ENCODE measurements at places on chromosomes 7 and 10. TPM values are rescaled to one million over a fixed set of nuclear protein-coding genes. Genes with fewer than 3 reads are reported as not detected.

DNA sequence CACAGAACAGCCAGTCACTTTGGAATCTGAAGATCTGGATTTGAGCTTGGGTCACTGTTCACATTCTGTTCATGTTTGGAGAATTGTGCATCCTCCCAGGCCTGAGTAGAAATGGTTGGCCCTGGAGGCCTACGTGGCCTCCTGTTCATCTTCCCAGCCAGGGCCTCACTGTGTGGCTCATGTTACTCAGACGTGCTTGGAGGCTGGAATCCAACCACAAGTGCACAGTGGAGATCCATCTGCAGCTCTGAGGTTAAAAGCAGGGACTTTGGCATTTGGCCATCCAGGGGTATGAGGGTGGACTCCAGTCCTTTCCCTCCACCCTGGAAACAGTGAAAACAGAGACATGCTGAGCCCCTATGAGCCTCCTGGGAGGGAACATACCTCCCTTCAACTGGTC lies 709.0 kb upstream of the IGFBP3 start:
- no peak for DNase-seq

- DNase-seq, result no peak
Observed at GRCh38 chr7:44293561-44294324, 31.7 kb downstream of the CAMK2B start.

DNA sequence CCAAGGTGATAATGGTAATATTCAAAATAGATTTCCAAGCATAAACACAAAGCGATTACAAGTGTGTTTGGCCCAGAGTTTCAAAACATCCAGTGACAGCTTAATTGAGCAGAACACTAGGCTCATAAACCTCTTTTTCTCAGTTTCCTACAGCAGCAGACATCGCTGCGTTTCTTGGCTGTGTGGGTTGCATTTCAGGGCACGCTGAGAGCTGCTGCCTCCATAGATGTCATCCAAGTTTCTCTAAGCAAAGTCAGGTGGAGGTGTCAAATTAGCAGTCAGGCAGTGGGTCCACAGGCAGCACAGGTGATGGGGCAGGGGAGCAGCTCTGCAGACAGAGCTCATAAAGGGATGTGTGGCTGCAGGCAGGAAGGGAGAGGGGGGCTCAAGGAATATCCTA lies 50.5 kb upstream of the COL13A1 start:
- no peak for DNase-seq

DNA sequence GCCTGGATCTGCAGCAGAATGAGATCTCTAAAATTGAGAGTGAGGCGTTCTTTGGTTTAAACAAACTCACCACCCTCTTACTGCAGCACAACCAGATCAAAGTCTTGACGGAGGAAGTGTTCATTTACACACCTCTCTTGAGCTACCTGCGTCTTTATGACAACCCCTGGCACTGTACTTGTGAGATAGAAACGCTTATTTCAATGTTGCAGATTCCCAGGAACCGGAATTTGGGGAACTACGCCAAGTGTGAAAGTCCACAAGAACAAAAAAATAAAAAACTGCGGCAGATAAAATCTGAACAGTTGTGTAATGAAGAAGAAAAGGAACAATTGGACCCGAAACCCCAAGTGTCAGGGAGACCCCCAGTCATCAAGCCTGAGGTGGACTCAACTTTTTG lies 21.4 kb downstream of the LRRC17 start:
- no peak for DNase-seq

- no peak for DNase-seq
Observed at GRCh38 chr10:121503587-121504051, 94.6 kb downstream of the FGFR2 start.

GRCh38 chr7:92547579-92547978 lies 19.0 kb downstream of the RBM48 start:
- no peak for DNase-seq

DNA sequence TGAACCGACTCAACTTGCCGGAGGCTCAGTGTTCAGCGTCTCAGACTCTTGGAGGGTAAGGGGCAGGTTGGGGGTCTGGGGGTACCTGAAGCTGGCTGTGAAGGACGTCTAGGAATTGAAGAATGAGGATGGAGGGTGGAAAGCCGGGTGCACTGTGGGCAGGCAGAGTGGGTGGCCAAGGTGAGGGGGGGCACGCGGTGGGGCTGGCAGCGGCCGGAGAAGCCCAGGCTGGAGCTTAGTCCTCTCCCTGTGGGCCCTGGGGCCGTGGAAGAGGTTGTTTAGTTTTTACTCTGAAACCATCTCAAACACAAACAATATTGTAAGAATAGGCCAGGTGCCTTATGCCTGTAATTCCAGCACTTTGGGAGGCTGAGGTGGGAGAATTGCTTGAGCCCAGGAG lies 83.4 kb downstream of the UNCX start:
- no peak for DNase-seq

DNA sequence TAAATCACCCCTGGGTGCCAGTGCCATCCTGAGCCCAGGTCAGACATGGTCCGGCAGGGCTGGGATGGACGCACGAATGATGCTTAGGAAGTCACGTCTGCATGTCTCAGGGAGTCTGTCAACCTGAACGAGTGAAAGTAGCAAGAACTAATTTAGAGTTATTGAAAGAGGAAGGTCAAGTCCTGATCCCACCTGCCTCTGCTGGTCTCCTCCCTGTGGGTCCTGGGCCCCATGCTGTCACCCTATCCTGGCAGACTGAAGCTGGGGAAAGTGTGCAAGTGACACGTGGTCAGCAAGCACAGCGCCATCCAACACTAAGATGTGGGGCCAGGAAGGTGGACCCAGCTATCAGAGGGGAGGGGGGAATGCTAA lies 26.1 kb upstream of the GRID1 start:
- DNase-seq, result no peak

DNA sequence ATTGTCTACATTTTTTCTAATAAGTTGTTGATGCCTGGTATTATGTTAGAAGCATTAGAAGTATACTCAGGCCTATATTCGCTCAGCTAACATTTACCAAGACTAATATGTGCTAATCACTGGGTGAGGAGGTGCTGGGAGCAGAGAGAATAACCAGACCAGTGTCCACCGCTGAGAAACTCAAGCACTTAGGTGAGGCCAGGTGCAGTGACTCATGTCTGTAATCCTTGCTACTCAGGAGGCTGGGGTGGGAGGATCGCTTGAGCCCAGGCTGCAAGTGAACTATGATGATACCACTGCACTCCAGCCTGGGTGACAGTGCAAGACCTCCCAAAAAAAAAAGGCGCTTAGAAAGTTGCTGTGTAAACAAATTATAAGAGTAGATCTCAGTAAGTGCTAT lies 182.2 kb upstream of the AOAH start:
- DNase-seq, result no peak

- DNase-seq, result no peak
Observed at GRCh38 chr10:69346776-69347175, 68.5 kb downstream of the HK1 start.

DNA sequence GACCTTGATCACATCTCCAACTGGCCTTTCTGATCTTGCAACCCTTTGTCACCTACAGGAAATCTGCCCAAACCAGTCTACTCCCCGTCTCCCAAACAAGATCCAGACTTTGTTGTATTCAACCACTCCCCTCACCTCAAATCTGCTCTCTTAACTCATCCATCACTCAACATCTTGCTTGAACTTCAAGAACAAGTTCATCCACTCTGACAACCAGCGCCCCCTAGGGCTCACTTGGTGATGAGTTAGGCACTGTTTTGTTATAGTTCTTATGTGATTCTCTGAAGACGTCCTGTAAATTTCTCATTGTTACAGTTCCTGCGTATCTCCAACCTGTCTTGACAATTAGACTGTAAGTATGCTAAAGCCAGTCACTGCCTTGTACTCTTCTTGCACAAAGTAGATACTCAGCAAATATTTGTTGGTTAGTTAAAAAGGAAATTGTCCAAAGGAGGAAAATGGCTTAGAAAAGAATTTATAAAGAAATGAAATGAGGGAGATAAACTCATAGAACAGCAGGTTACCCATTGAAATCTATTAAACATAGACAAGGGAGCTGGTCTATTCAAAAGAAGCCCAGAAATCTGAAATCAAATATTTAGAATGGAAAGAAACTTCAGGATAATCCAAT lies 5.3 kb downstream of the FRMD4A start:
- peak; percentile 9 for DNase-seq

DNA sequence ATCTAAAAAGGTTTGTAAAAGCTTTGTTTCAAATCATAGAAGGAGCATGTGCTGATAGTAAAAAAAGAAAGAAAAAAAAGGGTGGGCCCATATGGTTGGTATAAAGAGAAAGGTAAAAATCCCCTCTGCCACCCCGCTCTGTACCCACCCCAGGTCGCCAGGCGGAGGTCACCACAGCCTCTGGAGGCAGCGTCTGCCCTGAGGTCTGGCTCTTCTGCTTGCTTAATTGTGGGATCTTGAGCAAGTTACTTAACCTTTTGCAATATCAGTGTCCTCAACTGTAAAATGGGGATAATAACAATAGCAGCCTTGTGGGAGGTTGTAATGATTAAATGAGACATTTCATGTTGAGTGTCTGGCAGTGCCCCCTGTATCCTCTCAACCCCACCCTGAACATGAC lies 10.7 kb upstream of the PCBD1 start:
- no peak for DNase-seq

DNA sequence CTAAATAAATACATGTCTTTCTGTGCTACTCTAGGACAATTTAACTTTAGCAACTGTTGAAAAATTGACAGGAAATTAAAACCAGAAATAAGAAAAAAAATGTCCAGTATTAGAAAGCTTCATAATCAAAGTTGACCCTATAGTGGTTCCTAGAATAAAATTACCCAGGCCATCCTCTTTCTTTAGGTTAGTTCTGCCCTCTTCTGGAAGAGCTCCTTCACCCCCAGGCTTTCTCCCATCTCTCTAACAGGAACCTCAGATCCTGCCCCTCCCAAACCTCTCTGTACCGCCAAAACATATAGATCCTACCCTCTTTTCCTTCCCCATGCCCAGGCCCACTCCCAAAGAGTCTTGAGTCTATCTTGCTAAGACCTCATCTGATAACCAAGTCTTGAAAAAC lies 159.4 kb upstream of the CDK1 start:
- DNase-seq, result no peak

- no peak for DNase-seq
Observed at GRCh38 chr10:45456822-45457221, 82.8 kb downstream of the ALOX5 start.

DNA sequence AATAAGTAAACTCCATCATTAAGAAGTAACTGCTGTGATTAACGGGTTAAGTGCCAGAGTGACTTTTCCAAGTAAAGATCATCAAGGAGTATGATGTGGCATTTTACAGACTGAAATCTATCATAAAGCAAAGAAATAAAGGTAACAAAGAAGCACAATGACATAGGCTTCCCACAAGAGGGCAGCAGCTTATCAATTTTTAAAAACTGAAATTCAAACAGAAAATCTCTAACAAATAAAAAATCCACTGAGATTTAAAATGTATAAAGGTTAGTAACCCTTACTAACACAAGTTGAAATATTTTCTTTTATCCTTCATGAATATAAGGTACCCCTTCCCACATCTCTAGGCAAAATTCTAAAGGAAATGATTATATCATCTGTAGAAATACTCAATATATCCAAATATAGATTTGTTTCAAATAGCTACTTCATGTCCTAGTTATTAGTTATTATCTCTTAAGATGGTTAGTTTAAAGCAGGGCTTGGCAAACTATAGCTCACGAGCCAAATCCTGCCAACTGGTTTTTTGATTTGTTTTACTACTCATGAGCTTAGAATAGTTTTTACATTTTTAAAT lies 29.2 kb downstream of the FAM3C start:
- DNase-seq, result peak; percentile 49

DNA sequence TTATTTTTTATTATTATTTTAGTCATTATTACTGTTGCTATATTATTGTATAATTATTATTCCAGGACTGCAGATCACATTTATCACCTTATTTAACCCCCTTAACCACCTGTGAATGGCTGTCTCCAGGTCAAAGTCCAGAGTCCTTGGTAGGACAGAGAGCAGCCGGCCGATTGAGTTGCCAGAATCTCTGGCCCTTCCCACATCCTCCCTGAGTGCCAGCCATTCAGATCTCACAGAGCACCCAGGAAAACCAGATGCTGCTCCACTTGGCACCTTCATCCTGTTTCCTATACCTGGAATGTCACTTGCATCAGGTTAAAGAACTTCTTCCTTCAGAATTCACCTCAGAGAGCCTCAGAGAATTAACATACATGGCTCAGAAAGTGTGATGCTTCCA lies 101.1 kb downstream of the ELAPOR2 start:
- no peak for DNase-seq

- no peak for DNase-seq
Observed at GRCh38 chr7:33186192-33186591, 56.8 kb downstream of the BBS9 start.

- DNase-seq, result no peak
Observed at GRCh38 chr7:17937506-17938120, 2.7 kb downstream of the SNX13 start.

DNA sequence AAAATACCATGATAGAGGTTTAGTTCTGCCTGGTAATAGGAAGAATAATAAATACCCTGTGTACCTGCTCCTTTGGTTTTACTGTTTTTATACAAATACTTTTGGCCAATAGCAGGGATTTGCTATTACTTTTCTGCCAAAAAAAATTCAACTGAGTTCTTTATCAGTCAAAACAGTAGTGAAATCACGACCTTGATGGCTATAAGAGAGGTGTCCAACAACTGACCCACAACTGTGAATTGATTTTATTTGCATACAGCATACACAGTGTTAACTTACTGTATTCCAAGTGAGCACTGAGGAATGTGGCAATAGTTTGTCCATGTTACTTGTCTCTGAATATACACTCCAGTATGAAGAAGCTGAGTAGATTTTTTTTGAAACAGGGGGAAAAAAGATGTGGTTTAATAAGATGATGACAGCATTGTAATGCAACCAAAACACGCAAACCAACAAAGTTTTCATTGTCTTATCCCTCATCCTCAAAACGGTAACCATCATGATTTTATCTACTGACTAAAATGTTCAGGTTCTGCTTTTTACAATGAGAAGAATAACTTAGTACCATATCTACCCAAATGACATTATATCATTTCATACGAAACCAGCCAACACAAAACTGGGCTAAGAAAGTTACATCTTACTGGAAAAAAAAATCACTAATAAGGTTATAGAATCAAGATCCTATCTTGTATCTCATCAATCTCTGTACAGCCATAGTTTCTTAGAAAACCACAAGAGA lies 63.3 kb downstream of the GSAP start:
- no peak for DNase-seq

- peak; percentile 52 for DNase-seq
Observed at GRCh38 chr10:11017570-11018431, at the start of gene CELF2. TSS of gene CELF2 (plus strand) at chr10:11017872. CDS start at chr10:11018090, 218 bp downstream.

DNA sequence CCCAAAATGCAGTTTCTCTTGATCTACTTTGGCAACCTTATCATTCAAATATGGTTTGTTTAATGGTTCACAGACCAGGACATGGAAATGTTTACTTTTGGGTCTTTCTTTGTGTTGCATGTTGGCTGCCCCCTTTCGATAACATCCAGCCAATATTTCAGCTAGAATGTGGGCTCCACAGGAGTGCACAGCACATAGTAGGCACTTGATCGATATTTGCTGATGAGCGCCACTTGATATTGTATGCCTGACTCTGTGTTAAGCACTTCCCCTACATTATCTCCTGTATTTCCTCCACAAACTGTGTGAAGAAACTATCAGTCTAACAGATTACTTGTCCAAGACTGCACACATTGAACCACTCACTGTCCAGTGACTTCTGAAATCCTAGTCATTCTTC lies 60.2 kb downstream of the SMURF1 start:
- DNase-seq, result no peak

FXYD4 gene
- not detected for polyA plus RNA-seq

TLX1 gene
- not detected for polyA plus RNA-seq

PTPRN2 gene
- polyA plus RNA-seq, result 4.2 TPM

SCIN gene
- not detected for polyA plus RNA-seq

ANKRD16 gene
- polyA plus RNA-seq, result 4.0 TPM

COL1A2 gene
- not detected for polyA plus RNA-seq

BBIP1 gene
- polyA plus RNA-seq, result 22.4 TPM

PTF1A gene
- polyA plus RNA-seq, result not detected

MTERF1 gene
- polyA plus RNA-seq, result 12.5 TPM

ACTL6B gene
- polyA plus RNA-seq, result not detected
